ENCODE measurements at places on chromosomes 5 and 9.

DNA sequence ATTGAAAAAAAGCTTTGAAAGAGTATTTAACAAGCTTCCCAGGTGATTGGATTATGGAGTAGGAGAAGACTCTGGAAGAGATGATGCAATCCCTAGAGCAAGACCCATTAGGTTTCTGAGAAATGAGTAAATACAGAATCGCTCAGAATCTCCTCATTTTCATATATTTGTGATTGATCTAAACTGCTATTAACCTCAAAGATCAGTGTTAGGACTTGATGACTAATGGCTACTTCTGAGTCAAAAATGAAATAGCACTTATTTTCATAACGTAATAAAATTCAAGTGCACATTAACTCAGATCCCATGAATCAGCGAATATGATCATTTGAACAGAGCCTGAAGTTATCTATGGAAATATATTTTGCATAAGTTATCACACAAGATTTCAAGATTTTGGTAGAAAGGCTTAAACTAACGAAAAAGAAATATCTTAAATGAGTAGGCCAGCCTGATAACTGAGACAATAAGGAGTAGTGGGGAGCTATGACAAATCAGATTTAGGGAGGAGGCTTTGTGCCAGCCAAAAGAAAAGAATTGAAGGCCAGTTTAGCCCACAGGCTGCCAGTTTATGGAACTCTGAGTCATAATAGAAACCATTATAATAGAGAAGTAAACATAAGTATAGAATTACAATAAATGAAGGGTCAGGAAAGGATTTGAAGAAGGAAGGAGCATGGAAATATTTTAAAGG, 106.7 kb upstream of the OSMR start:
- DNase-seq = no peak

DNA sequence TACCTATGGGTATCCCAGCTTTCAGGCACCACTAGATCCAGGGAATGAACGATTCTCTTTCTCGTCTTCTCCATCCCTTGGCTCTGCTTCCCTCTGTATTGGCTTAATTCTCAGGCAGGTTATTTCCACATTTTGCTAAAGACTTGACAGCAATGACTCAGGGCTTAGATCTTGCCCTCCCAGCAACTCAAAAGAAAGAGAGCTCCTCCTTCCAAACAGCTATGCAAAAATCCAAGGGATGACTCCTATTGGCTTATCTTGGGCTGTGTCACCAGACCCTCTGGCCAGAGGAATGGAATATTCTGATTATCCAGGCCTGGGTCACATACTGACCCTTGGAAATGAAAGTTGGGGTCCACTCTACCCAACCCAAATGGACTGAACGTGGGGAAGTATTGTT, 270.2 kb downstream of the NTRK2 start:
- no peak for DNase-seq

GRCh38 chr9:20640331-20641187, 18.3 kb upstream of the MLLT3 start:
- peak; percentile 52 for DNase-seq

DNA sequence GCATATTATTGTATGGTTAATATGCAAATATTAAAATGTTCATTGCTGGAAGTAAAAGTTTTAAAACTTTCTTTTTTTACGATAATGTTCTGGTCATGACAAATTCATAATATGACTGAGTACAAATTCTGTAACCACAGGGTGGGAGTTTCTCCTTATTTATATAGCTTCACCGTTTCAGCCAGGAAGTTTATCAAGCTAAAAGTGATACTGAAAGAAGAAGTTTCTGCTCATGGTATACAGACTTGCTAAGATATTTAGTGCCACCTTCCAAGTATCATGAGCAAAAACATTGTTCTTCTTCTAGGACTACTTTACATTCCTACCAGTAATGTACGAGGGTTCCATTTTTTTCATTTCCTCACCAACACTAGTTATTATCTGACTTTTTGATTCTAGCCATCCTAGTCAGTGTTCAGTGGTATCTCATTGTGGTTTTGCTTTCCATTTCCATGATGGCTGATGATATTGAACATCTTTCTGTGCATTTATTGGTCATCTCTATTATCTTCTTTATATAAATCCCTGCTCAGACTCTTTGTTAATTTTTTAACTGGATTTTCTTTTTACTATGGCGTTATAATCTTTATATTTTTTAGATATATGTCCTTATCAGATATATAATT, 94.2 kb upstream of the PRRC1 start:
- no peak for DNase-seq

DNA sequence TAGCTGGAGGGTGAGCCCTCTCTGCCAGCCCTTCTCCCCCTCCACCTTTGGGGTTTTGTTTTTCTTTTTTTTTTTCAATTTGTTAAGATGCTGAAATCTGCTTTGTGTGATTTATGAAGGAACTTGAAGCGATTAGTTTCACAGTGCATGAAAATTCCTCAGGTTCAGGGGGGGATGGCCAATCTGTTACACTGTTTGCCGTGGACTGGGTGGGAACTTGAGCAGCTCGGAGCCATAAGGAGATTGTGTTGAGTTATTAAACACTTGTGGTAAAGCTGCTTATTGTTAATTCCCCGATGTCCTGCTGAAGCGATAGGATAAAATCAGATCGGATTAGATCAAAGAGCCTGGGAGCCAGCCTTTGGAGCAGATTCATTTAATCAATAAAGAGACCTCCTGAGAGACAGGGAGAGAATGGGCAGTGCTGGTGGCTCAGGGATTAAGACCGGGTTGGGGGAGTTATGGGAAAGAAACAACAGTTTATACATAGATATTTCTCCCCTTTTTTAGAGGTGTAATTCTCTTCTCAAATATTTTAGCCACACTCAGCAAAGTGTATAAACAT, 105.8 kb upstream of the SPATA31D4 start:
- peak; percentile 60 for DNase-seq

- no peak for DNase-seq
Observed at GRCh38 chr5:83149671-83150070, 72.3 kb downstream of the XRCC4 start.

DNA sequence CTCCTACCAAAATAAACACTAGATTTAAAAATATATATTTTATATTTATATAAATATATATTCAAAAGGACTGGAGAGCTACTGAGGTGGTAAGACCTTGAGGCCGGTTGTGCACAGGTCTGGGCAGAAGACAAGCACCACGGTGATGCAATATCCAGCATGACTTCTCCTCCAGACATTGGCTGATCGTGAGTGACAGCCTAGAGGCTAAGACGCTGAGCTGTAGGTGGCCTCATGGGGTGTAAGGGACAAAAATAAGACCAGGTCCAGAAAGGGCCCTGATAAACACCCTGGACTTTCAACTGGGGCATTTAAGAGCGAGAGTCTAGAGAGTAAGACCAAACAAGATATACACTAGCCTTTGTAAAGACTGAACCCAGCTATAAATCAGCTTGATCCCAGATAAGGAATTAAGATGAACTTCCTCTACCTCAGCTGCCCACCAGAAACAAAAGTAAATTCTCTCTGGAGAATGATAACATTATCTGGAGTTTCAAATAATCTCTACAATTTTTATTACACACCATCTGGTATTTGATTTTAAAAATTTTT, 14.2 kb upstream of the C5orf47 start:
- DNase-seq = no peak

DNA sequence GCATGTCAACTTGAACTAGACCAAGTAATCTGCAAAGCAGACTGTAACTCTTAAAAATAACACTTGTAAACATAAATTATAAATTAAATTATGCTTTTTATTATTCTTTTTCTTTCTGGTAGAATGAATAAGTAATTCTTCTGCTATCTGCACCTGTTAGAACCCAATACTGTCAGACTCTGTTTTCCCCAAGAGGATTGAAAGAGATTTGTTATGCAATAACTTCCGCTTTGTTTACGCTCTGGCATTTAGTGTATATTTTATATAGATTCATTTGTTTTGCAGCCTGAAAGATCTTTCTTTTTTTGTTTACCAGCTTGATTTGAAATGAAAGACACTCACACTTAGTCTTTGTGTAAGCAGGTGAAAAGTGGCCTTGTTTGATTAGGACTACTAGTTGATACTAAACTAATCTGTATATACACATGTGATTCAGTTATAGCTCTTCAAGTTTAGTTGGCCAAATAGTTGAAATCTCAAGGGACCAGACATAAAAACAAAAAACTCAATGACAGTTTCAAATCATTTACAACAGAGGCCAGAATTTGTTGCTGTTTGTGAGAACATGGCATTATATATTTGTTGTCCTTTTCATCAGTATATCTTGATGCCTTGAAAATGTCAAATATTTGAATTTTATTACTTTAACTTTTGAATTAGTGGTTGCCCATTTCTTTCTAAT, 155.8 kb downstream of the PBX3 start:
- no peak for DNase-seq

DNA sequence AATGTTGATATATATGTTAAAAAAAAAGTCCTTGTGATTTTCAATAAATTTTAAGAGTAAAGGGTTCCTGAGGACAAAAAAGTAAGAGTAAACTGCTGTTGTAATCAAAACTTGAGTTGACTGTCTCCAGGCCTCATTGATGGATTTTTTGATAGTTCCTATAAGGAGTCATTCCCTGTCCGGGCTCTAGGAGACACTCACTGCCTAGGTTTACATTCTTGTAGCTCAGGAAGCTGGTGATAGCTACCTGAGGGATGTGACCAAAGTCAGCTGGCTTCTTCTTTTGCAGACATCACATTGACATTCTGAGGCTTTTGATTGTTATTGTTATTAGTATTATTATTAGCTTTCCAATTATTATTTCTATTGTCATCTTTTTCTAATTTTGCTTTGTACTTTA, 116.5 kb upstream of the FBXL7 start:
- no peak for DNase-seq

DNA sequence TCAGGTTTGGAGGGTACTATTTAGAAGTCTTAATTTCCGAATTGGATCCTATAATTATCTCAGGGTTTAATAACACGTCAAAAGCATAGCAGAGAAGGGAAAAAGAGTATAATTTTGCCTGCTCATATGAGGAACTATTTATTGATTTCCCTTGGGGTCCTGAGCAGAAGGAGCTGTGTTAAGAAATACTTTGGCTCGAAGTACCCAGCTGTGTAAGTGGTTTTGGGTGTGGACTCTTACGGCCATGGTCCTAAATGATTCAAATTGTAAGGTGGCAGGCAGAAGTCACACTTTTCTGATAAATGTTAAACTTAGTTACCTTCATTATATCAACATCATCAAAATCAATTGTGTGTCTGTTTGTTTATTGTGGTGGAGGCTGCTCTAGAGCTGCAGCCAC, 190.4 kb downstream of the MTRR start:
- DNase-seq = no peak

DNA sequence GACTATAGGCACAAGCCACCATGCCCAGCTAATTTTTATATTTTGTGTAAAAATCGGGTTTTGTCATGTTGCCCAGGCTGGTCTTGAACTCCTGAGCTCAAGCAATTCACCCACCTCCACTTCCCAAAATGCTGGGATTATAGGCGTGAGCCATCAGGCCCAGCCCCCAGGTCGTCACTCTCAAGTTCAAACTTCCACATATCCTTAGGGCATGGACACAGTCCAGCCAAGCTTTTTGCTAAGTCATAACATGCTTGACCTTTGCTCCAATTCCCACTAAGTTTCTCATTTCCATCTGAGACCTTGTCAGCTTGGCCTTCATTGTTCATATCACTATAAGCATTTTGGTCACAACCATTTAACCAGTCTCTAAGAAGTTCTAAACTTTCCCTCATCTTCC, 43.9 kb upstream of the ARAP3 start:
- no peak for DNase-seq

DNA sequence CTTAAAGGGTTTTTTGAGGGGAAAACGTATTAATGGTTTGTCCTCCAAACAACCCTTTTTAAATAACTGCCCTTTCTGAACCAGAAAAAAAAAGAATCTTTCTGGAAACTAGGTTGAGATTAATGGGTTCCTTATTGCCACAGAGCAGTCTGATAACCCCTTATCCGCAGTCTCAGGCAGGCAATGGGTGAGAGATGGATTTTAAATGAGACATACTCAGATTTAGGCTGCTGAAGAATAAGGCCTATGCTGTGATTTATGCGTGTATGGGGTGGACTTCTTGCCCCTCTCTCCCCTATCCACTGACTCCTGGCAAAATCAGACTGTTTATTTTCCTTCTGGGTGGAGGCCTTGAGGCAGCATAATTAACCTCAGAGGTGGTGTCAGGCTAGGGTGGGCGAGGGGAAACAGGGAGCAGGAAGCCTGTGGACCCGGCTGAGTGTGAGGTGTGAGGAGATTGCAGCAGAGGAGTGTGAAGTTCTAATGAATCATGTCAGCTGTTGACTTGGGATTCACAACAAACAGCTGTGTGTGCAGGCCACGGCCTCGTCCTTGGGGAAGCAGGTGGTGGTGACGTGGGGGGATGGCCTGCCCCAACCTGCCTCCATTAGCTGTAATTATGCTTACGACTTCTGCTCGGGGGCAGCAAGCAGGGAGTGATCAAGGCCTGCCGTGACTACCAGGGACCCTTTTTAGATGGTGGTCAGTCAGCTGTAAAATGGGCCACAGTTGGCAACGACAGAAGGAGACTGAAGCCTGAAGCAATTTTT, 196.4 kb downstream of the SEMA6A start:
- DNase-seq = peak; percentile 82

DNA sequence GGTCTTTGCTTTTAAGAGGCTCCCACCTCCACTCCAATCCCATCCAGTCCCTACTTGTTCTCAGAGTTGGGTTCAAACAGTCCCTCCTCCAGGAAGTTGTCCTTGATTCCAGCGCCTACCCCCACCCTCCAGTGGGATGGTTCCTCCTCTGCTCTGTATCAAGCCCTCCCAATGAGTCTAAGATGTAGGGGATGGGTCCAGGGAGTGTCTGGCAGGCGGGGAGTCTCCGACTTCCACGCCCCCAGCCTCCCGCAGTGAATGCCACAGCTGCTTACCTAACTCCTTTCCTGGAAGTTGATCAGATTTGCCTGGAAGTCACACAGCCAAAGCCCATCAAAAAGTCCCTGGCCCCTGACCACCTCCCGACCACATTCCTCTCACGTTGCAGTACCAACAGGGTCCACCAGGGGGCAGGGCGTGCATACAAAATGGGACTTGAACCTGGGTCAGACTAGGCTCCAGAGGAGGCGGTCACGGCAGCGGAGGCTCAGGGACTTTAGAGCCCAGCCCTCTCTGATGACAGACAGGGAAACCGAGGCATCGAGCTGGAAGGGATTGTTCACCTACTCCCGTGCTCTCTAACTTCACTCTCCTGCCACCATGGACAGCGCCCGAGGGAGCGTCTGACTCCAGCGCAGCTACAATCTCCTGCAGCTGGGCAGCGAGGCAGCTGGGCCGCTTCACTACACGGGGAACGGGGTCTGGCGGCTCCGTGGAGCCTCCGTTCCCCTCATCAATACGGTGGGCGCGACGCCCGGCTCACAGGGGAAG, 25.0 kb upstream of the TDRD7 start:
- DNase-seq = peak; percentile 80

All from kidney (tissue), 22 donors.